Thyroid gland (tissue), 4 donors: ENCODE measurements at places on chromosomes 7 and 10.
A peak's percentile ranks its signal among the peaks of the same experiment; 100 is the strongest.

GRCh38 chr10:93357680-93358079 is 124.5 kb downstream of the MYOF start:
- DNase-seq = no peak

DNA sequence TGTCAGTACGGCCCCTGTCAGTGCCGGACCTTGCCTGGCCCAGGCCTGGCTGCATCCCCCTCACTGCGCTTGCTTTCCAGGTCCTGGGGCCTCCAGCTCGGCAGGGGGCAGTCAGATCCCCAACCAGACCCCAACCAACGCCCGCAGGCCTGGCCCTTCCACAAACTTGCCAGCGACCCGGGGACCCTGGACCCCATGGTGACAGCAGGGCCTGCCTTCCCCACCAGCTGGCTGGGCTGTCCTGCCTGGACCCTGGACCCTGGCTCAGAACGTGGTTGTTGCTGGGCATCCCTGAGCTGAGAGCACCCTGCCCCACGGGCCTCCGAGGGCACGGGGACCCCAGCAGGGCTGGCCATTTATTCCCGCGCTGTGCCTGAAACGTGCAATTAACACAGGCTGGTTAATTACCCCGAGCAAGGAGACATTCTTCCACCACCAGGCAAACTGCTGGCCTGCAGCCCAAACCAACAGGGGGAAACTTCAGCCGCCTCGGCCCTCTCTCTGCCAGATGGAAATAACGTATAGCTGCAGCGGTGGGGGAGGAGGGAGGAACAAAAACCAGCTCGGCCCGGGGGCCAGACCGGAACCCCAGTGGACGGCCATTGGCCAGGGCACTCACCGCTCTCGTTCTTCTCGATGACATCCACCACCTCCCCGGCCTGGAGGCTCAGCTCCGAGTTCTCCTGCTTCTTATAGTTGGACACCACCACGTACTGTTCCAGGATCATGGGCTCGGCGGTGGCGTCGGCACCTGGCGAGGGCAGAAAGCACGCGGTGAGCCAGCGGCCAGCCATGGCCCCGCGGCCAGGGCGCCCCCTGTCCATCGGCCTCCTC is 167.1 kb downstream of the NEURL1 start:
- DNase-seq = peak; percentile 39

- DNase-seq = no peak
Measured at GRCh38 chr7:151433721-151434400, 6.1 kb downstream of the CRYGN start.

- DNase-seq = peak; percentile 33
Measured at GRCh38 chr10:32171204-32171603, 115.0 kb upstream of the KIF5B start.
